T-cell (primary cell): ENCODE measurements at places on chromosomes 3 and 15. TPM values are rescaled to one million over a fixed set of nuclear protein-coding genes. Genes with fewer than 3 reads are reported as not detected.

Gene MELTF
- total RNA-seq = 1.6 TPM

Gene FGD5
- total RNA-seq = 0.53 TPM

Gene TGM4
- not detected for total RNA-seq

Gene RYK
- 44.7 TPM for total RNA-seq

Gene KIAA1143
- 30.7 TPM for total RNA-seq

Gene BOC
- total RNA-seq = 0.20 TPM

Gene RBMS3
- total RNA-seq = 1.4 TPM

Gene NPAP1
- not detected for total RNA-seq

Gene PAQR9
- total RNA-seq = not detected

Gene ALDH1A3
- not detected for total RNA-seq

Gene SOX2
- total RNA-seq = 0.28 TPM

Gene ARHGEF3
- total RNA-seq = 125 TPM

Gene MCF2L2
- 5.9 TPM for total RNA-seq

Gene PRTG
- 0.16 TPM for total RNA-seq

Gene RASGRF1
- total RNA-seq = not detected

Gene CCDC191
- 7.2 TPM for total RNA-seq

Gene RGMA
- 0.44 TPM for total RNA-seq

Gene PLD1
- 3.9 TPM for total RNA-seq

Gene A4GNT
- total RNA-seq = not detected

Gene UCN2
- total RNA-seq = not detected

Gene GPR171
- total RNA-seq = 50.6 TPM

Gene EPHA3
- total RNA-seq = not detected

Gene FANCD2OS
- not detected for total RNA-seq

Gene GCSAM
- 20.2 TPM for total RNA-seq

Gene TMEM212
- total RNA-seq = not detected

Gene ZKSCAN7
- total RNA-seq = 5.4 TPM

Gene ENTPD3
- total RNA-seq = not detected

Gene CCR9
- 4.2 TPM for total RNA-seq

Gene NAA50
- 49.0 TPM for total RNA-seq

Gene OXNAD1
- total RNA-seq = 103 TPM

Gene GJD2
- not detected for total RNA-seq

Gene CCR3
- not detected for total RNA-seq

Gene LPP
- total RNA-seq = 23.8 TPM

Gene MYL3
- total RNA-seq = not detected

Gene NANOGP8
- total RNA-seq = not detected

Gene OXSM
- total RNA-seq = 13.7 TPM

Gene CCNB2
- total RNA-seq = 0.46 TPM

Gene DNAJB11
- 64.0 TPM for total RNA-seq

Gene IL17RC
- 1.1 TPM for total RNA-seq

Gene LRRC2
- total RNA-seq = 1.0 TPM

Gene PLSCR5
- total RNA-seq = not detected
